ENCODE measurements at places on chromosomes 5 and 9.

DNA sequence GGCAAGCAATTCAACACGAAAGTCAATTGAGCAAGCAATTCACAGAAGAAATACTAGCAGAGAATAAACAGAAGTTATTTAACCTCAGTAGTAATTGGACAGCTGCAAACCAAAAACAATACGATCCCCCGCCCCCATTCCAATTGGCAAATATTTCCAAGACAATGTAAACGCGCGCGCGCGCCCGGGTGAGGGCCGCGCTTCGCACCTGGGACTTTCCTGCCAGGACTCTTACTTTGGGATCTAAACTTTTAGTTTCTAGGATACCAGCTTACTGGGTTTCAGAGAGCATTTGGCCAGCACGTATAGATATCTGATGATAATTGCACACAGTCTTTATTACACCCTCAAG, 8.6 kb downstream of the RUFY1 start:
- peak; percentile 54 for DNase-seq

- DNase-seq: no peak
Measured at GRCh38 chr9:90526386-90526785, 116.2 kb downstream of the DIRAS2 start.

DNA sequence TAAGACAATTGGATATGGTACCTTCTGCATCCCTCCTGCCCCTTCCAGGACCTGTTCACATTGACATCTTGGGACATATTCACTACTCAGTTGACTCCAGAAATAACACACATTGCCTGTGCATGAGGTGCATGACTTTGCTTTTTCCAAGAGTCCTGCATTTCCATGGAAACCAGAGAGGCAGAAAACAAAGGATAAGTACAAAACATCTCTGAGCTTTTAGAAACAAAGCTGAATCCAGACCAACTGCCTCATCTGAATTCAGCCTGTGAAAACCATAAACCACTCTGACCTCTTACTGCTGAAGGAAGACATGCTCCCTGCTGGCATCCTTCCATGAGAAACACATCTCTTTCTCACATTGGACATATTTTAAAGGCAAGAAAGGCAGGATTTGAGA, 695.1 kb downstream of the TAF11L14 start:
- DNase-seq: no peak

GRCh38 chr9:120710110-120710981, 3.9 kb downstream of the MEGF9 start:
- DNase-seq: peak; percentile 74

GRCh38 chr5:102375876-102376275, 79.8 kb upstream of the SLCO4C1 start:
- DNase-seq: no peak

DNA sequence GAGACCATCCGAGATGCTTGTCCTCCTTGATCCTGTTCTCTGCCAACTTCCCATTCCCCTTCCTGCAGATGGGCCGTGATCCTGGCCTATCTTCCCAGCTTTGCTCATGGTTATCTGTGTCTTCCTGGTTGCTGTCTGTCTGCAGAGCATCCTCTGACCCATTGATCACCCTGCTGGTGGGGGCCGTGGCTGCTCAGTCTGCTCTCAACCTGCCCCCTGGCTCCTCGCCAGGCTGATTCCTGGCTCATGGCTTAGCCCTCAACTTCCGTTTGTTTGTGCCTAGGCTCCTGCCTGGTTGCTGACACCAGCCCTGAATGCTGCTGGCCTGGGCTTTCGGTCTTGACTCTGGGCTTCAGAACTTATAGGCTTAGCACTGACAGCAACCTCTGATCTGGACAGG, 67.1 kb upstream of the SMIM15 start:
- peak; percentile 48 for DNase-seq

DNA sequence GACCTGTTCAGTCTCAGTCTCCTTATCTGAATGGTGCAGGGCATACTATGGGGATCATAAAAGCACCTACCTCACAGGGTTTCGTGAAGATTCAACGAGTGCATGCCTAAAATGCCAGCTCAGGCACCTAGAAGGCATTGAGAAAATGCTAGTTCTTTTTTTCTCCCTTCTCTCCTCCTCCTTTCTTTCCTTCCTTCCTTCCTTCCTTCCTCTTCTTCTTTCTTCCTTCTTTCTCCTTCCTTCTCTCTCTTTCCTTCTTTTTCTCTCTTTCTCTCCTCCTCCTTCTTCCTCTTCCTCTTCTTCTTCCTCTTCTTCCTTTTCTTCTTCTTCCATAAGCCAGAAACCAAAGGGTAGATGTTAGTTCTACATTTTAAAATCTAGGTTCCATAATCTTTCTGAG, 12.3 kb upstream of the RAB14 start:
- DNase-seq: no peak

DNA sequence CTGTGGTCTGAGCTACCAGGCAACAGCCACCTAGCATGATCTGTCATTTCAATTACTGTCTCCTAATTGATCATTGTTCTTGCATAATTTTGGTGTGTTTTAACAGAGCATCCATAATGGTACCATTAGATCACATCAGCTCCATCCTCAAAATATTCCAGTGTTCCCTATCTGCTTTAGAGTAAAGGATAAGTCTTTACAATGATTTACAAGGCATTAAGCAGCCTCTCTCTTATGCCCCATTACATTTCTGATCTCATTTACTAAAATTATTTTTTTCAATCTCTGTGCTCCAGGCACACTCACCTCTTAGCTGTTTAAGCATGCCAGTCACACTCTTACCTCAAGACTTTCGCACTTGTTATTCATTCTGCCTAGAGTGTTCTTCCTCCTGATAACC, 389.9 kb upstream of the PTPRD start:
- DNase-seq: no peak

GRCh38 chr5:5385331-5385662, 37.2 kb upstream of the ICE1 start:
- DNase-seq: no peak

- DNase-seq: no peak
Measured at GRCh38 chr5:164561933-164562872, 1056.8 kb downstream of the MAT2B start.

GRCh38 chr9:130555968-130556367, 23.4 kb upstream of the FUBP3 start:
- DNase-seq: no peak

DNA sequence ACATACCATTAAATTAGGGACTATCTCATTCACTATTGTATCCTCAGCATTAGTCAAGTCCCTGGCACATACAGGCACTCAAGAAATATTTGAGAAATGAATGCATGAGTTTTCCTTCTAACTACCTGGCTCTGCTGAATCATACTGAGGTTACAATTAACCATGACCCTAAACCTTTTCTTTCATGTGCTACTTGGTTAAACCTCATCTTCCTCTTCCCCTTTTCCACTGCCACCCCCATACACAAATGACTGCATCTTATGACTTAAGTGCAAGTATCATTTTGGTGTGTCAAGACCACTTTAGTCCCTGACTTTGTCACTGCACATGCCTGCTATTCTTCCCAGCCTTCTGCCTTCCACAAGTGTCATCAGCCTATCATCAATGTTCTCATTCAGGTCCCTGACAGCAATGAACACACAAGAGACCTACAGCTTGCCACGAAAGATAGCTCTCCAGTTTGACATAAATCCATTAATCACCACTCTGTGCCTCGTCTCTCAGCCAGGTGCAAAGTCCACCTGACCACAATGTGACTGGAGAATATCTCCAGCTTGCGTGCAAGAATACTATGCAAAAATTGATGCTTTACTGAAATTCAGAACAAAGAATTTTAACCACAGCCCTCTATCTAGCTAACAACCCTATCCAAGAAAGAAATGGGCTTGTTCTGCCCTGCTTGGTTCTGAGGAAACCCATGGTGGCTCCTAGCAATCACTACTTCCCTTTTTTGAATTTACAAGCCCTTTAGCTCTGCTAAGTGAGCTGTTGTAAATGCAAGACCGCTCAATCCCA, 74.5 kb downstream of the MAPKAP1 start:
- DNase-seq: no peak

- DNase-seq: no peak
Measured at GRCh38 chr9:122221183-122221811, 7.5 kb downstream of the LHX6 start.

DNA sequence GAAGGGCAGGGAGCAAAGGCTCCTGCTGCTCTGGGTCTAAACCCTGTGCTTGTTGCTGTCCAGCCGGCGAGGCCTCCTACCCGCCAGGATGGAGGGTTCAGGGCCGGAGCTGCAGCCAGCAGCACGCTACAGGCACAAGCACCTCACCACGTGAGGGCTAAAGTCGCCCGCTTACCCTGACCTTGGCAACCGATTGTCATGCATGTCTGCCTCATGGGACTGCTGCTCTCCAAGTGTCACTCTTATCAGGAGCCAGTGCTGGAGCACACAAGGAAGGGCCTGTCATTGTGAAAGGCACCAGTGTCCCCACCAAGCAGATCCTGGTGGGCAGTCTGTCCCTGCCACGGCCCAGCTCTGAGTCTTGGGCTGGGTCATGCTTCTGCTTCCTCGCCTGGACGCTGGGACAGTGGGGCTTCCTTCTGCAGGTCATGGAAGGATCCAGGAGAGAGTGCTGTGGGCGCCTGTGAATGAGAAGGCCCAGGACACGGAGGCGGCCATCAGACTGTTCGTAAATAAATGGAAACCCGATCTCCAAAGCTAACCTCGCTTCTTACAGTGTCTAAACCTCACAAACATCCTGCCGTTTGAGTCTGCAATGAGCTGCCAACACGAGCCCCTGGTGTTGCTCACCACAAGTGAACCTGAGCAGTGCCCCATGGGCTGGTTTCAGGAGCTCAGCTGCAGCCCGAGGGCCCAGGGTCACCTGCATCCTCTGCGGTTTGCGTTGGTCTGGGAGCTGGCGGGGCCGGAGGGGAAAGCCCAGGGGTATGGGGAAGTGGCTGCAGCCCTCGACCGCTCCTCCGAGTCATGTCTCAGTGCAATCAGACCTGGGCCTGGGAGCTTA, 58.2 kb upstream of the RXRA start:
- DNase-seq: no peak

DNA sequence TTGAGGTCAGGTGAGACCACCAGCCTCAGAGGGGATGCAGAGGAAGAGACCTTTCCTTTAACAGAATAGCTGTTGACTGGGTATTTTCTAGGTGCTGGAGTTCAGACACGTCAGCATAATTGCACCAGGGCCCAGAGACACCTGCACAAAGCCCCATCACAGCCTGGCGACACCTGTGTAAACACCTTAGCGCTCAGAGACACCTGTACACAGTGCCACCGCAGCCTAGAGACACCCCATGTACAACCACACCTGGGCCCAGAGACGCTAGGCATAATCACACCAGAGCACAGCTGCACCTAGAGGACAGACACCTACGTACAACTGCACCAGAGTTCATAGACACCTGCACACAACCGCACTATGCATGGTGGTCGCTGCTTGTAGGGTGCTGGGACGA, 1.0 kb downstream of the TRIP13 start:
- no peak for DNase-seq

GRCh38 chr5:103224118-103224893, 34.3 kb upstream of the MACIR start:
- peak; percentile 82 for DNase-seq

DNA sequence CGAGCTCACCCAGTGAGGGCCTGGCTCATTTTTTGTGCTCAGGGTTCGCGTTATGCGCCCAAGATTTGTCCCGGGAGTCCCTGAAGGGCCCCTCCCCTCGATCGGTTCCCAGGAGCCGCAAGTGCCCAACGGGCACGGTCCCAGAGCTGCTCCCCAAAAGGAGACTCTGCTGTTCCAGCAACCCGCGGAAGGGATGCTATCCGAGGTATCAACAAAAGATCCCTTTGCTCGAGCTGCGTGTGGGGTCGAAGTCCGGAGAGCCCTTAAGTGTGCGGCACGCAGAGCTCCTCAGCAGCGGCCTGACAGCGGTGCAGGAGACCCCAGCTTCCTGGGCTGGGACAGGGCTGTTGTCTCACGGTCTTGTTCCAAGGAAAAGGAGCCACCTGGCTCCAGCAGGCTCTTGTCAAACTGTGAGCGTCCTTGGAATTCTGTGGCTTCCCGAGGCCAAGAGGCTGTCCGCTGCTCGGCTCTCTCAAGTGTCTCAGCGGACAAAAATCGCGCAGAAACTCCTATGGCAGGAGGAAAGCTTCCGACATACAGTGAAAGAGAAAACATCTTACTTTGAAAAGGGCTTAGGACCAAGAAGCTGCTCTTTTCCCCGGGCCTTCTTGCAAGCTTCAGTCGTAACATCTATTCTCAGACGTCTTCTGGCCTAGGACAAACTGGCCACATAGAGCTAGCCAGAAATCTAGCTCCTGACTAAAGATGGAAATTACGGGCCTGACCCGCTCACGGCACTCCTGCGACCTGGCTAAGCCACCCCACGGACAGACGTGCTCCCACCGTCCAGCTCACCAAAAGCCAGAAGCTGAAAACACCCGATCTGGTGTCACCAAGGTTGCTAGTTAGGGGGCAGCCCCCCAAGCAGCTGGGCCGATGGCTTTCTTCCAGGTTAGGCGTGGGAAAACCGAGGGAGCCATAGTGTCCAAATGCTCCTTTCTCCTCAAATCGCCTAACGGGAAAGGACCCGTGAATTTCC, 2.6 kb upstream of the FOXB2 start:
- DNase-seq: no peak

GRCh38 chr9:76379494-76379893, 14.7 kb downstream of the RFK start:
- peak; percentile 61 for DNase-seq

GRCh38 chr9:70675868-70676370, 261.5 kb upstream of the KLF9 start:
- DNase-seq: no peak

GRCh38 chr9:136793086-136793946, 2.2 kb downstream of the TMEM141 start:
- DNase-seq: no peak

GRCh38 chr5:76462097-76462667, 59.1 kb downstream of the IQGAP2 start:
- DNase-seq: no peak

- no peak for DNase-seq
Measured at GRCh38 chr9:133074111-133074651, 12.4 kb downstream of the CEL start.

GRCh38 chr5:3110371-3110770, 358.9 kb upstream of the IRX2 start:
- DNase-seq: no peak

- peak; percentile 47 for DNase-seq
Measured at GRCh38 chr5:21810737-21811316, 1042.3 kb downstream of the CDH12 start.

DNA sequence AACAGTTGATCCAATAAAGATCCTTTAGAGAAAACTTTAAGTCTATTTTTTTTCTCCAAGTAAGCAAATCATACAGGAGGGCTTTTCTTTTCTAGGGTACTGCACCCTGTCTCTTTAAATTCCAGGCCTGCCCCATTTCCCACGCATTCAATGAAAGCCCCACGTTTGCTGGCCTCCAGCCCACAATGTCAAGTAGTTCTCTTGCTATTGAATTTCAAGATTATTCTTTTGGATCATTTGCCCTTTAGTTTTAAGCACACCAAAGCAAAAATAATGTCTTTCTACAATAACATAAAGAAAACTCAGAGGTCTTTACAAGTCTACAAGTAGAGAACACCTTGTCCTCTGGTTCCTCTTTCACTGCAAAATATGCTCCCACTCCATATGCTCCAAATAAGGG, 15.6 kb downstream of the MLLT3 start:
- no peak for DNase-seq

GRCh38 chr5:180607861-180608571, 16.7 kb upstream of the SCGB3A1 start:
- DNase-seq: no peak

DNA sequence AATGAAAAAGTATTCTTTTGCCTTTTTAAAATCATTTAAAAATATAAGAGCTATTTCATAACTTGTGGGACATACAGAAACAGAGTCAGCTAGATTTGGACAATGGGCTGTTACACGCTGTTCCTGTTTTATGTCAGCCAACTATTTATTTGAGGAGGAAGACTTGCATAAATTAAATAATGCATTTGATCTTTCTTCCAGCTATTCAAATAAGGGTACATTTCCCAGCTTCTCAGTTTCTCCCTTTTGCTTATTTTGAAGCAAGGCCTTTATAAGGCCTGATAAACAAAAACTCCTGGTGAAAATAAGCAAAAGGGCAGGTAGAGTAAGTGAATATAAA, 6.5 kb downstream of the STOM start:
- peak; percentile 26 for DNase-seq
